Stimulated activated CD8-positive, alpha-beta memory T cell treated with anti-CD3 and anti-CD28 coated beads, Interleukin-2, amount 100 ng/mL, for 1 hour (primary cell): ENCODE measurements at places on chromosomes 6 and 20.

DNA sequence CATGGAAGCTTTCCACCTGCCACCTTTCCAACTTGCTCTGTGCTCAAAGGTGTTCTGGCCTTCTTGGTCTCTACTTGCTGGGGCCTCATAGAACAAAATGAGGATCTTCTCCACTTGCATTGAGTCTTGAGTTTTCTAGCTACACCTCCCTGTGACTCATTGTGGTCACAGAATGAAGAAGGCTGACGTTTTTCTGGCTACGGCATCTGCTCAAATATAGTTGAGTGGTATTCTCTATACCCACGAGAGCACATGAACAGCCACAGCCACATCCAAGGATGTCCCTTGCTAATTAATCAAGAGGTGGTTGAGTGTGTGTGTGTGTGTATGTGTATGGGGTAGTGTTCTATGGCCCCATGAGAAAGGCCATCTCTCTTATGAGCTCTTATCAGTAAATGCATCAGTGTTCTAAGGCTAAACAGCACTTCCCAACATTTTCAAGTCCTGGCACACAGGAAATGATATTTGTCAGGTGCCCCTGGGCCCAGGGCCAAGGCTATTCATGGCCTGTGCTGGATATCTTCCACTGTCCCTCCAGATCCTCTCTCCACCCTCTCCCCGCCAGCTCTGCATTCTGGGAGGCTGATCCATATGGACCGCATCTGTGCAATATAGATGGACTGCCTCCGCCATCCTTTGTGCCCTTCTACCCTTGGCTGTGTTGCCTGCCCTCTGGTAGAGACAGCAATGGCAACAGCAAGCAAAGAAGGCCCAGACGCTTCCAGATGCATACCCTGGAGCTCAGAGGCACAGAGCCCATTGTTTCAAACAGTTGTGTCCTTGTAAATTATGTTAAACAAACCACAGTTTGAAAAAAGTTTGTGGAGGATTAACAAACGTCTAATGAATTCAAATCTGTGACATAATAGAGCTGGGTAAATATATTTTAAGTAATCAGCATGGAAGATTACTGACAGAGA is 150.2 kb downstream of the LRFN2 start:
- no peak for DNase-seq

- DNase-seq, result no peak
These were observed 189.0 kb upstream of the TFAP2D start for GRCh38 chr6:50524341-50524740.

GRCh38 chr20:46627234-46627633 is 24.0 kb downstream of the SLC13A3 start:
- DNase-seq, result no peak

DNA sequence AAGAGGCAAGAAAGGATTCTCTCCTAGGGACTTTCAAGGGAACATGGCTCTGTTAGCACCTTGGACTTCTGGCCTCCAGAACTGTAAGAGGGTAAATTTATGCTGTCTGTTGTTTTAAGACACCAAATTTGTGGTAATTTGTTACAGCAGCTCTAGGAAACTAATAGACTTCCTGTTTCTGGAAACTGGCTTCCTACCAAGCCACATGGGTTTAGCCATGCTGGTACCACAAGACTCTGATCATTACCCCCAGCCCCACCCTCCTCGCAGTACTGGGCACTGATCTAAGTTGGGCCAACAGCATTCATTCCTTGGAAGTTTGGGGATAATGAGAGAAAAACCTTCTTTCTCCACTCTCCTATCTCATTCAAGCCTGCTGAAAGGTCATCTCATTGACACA is 109.5 kb upstream of the SMLR1 start:
- DNase-seq, result no peak

- DNase-seq, result no peak
These were observed 147.5 kb downstream of the FLRT3 start for GRCh38 chr20:14189794-14190402.

- DNase-seq, result no peak
These were observed 11.3 kb downstream of the SERPINB9 start for GRCh38 chr6:2891768-2892170.

DNA sequence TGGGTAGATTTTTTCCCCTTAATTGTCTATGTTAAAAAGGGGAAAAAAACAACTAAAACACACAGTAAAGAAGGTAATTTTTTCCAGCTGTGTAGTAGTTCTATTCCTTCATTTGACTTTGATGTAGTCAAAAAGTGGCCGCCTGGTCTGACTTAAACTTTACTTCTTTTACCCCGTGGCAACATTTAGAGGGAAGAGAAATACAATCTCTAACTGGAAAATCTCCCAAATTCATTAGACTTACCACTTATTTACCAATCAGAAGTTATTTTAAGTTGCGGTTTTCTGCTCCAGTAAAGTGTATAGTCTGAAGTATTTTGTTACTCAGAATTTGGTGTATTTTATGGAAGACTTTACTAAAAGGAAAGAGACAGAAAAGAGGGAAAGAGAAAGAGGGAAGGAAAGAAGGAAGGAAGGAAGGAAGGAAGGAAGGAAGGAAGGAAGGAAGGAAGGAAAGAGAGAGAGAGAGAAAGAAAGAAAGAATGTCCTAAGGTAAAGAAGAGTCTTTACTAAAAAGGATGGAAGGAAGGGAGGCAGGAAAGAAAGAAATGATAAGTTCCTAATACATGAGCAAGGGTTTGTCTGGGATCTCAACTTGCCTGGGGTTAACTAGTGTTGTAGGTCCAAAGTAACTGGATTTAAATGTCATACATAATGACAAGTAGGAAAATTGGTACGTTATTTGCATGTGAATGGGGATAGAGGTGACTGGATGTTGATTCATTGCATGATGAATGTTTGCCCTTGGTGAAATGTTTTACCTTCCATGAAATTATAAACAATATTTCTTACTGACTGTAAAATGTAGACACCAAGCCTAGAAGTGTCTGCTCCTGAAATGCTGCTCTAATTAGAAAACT is 135.1 kb downstream of the SAMD5 start:
- DNase-seq, result no peak

DNA sequence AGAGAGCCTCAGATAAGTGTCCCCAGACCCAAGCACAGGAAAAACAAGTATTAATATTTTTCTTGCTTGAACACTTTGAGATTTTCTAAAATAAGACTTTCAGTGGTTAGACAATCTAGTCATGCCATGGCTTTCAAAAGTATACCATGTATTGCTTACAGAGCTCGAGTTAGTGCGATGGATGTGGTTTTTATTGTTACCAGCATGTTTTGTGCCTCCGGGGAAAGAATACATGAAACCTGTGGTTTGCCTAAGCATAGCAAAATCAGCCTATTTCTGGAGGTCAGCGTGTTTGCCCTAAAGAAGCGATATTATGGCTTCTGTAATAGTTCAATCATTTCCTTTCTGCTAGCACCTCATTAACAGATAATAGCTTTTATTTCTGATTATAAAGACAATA is 21.6 kb downstream of the RIN2 start:
- DNase-seq, result no peak

DNA sequence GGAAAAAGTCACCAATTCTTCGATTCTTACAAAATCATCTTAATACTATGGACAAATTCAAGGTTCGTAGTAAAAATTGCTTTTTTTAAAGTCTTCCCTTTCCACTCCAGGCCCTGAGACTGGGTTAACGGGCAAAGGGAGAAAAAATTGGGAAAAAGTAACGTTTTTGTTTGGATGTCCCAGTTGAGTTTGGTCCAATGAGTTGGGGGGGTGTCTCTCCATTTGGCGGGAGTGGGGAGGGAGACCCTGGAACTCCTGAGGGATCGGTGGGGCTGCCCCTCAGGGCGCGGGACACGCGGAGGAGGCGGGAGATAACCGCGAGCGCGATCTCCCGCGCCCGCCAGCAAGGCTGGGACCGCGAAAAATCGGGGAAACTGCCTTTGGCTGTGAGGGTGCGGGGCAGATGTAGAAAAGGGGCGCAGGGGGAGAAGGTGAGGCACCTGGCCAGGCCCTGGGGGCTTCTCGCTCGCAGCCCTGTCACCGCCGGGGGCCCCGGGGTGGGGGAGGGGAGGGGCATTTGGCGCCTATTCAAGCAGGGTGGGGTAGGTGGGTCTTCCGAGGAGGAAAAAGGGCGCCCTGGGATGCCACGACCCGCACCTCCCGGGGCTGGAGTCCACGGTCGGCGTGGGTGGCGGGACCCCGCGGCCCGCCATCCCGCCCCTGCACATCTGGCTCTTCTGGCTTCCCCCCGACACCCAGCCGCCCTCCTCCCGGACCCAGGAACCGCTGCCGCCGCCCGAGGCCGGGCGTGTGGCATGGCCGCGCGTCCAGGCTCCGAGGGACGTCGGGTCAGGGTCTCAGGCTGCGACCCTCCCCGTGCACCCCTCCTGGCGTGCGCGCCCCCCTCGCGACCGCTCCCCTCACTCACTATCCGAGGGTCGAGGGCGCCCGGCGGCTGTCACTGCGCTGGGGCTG is 595 bp downstream of the FBXO5 start:
- DNase-seq, result no peak

GRCh38 chr6:5894357-5894756 is 112.4 kb downstream of the NRN1 start:
- no peak for DNase-seq

DNA sequence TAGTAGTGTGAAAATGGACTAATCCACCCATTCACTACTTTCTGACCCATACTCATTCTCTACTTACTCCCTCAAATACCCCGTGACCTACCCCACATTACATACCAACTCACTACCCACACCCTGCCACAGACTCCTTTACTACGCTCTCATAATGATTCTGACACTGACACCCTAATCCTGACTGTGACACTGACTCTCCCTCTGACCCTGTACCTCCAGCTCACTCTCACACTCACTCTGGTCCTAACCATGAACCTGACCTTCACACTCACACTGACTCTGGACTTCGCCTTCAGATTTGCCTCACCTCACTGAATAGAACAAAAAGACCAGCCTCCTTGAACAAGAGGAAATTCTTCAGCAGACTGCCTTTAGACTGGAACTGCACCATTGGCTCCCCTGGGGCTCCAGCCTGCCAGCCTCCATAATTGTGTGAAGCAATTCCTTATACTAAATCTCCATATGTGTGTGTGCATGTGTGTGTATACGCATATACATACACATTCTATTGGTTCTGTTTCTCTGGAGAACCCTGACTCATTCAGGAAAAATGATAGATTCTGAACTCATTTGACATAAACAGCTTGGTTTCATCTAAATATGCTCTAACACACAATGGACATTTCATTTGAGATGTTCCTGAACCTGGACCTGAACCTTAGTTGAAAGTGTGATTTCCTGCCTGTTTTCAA is 10.5 kb upstream of the ZNF343 start:
- no peak for DNase-seq

DNA sequence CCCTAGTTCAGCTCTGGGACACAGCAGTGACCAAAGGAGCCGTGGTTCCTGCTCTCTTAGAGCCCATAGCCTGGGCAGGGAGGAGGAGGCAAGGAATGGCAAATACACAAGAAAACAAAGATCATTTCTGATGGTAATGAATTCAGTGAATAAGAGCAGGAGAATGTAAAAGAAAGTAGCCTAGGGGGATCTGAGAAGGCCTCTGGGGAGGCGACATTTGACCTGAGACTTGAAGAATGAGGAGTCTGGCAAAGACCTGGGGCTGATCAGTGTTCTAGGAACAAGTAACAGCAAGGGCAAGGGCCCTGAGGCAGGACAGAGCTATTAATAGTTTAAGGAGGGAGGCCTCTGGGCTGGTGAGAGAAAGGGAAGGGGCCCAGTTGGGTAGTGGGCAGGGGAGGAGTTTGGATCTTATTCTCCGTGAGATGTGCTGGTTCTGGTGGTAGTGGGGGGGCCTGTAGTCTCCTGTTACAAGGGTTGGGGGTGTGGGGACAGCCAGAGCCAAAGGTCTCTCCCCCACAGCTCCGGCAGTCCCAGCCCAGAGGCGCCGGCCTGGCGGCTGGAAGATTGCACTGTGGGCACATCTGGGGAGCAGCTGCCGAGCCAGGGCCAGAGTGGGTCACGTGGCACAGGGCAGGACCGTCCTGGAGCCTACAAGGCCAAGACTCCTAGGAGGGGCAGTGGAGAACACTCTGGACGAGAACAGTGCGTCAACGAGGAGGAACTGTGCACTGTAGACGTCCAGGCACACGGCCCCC is 9.3 kb upstream of the ID1 start:
- no peak for DNase-seq

DNA sequence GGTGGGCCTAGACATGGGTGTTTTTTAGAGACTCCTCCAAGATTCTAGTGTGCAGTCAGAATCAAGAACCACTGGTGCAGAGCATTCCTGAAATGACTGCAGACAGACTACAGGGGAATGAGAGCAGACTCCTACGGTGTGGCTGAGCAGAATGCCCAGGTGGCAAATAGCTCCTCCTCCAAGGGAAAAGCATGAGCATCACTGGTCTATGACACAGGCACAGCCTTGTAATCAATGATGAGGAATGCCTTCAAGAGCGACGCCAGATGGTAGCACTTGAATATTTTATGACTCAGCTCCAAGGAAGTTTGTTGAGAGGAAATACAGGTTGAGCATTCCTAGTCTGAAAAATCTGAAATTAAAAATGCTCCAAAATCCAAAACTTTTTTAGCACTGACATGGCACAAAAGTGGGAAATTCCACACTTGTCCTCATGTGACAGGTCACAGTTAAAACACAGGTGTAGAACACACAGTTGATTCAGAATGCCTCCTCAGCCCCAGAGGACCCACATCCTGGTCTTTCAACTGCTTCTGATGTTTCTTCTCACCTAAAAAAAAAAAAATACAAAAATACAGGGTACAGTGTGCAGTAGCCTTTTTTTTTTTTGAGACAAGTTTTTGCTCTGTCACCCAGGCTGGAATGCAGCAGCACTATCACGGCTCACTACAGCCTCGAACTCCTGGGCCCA is 10.6 kb upstream of the FAM8A1 start:
- DNase-seq, result no peak

DNA sequence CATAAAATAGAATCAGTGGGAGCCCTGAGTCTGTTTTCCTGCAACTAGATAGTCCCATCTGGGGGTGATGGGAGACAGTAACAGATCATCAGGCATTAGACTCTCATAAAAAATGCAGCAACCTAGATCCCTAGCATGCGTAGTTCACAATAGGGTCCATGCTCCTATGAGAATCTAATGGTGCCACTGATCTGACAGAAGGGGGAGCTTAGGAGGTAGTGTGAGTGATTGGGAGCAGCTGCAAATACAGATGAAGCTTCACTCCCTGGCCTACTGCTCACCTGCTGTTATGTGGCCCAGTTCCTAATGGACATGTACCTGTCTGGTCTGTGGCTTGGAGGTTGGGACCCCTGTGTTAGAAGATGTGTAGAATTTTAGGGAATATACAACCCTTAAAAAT is 904.5 kb upstream of the EPHA7 start:
- no peak for DNase-seq

DNA sequence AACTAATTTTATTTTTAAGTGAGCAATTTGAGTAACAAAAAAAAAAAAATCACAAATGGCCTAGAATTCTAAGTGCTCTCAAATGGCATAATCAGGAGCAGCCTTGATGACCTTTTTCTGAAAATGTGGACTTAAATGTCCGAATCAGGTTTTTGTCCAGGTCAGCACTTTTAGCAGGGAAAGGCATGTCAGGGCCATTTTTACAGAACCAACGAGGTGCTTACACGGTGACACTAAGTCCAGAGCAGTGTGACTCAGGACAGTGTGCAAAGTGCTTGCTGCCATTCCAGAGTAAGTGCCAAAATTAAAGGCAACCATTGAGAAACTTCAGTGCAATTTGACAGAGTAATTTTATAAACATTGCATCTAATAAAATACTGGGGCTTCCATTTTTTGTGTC is 127.8 kb downstream of the KIF16B start:
- no peak for DNase-seq

GRCh38 chr6:66930559-66931290 is 1223.7 kb upstream of the EYS start:
- no peak for DNase-seq

GRCh38 chr6:12289933-12290820 is at the start of gene EDN1:
TSS of gene EDN1 (plus strand) at chr6:12290361. CDS start at chr6:12290630, 269 bp downstream.
- DNase-seq, result peak; percentile 2

GRCh38 chr20:53878262-53879047 is 191.9 kb downstream of the BCAS1 start:
- DNase-seq, result no peak

GRCh38 chr6:27922949-27923348 is 10.8 kb upstream of the OR2B2 start:
- DNase-seq, result no peak
